Stimulated activated CD4-positive, alpha-beta T cell treated with anti-CD3 and anti-CD28 coated beads, TNF-alpha, amount 100 ng/mL, for 1 hour (primary cell): ENCODE measurements at places on chromosomes 5 and 9.

DNA sequence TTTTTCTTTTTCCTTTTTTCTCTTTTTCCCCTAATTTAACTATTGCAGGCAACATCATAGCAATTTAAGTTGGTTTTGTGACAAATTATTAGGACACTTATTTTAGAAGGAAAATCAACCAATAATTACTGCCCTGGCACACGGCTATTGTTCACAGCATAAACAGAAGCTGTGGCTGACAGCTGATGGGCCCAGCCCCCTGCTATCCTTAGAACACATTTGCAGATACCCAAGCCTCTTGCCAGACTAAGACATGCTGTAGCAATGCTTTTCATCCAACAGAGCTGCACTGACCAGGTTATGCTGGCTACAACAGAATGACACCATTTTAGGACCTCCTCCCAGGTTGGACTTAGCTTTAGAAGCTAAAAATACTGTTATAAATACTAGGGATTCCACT is 852.7 kb upstream of the DMAC1 start:
- DNase-seq, result no peak

- no peak for DNase-seq
Observed at GRCh38 chr9:4873066-4873465, 80.3 kb downstream of the RCL1 start.

- DNase-seq, result no peak
Observed at GRCh38 chr5:124650147-124650561, 96.3 kb downstream of the ZNF608 start.

DNA sequence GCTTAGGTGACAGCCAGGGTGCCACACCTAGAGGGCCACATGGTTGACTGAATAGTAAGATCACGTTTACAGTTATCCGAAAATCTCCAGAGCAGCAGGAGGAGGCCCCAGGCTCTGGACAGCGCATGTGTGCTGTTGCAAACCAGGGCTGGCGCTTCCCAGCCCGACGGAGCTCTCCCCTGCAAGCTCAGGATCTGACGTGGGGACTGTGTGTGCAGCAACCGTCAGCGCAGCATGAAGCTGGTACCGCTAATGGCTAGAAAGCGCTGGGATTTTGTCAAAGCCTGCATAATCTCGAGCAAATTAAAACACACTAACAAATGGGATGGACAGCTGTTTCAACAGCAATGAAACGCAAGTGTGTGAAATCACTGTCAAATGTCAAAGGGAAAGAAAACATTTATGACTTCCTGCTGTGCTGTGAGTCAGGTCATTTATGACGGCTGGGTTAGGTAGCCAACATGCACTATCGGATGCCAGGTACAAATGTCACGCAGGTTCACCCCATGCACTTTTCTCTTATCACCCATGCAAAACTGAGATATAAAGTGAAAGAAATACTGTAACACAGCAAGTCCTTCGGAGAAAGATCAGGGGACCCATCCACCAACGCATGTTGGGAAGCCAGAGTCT is 7.5 kb downstream of the SURF4 start:
- no peak for DNase-seq

GRCh38 chr5:33415811-33416354 is 24.9 kb upstream of the TARS1 start:
- DNase-seq, result no peak

GRCh38 chr5:113115061-113115460 is 138.5 kb downstream of the DCP2 start:
- DNase-seq, result no peak

- no peak for DNase-seq
Observed at GRCh38 chr5:64518793-64519192, 13.0 kb downstream of the RGS7BP start.

DNA sequence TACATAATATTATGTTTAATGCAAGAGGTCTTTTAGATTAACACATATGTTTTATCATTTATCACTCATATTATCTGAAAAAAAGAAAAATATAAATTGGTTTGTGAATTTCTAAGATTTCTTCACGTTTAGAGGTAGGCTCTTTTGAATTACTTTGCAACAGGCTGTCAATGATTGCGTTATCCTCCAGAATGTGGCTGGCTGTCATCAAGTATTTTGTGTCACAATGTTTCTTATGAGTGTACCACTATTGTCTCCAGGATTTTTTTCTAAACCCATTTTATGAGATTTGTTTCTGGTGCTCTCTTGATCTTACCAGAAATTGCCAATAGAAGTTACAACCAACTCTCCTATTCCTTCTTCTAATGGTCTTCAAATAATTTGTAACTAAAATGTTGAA is 307.9 kb downstream of the DMAC1 start:
- DNase-seq, result no peak

DNA sequence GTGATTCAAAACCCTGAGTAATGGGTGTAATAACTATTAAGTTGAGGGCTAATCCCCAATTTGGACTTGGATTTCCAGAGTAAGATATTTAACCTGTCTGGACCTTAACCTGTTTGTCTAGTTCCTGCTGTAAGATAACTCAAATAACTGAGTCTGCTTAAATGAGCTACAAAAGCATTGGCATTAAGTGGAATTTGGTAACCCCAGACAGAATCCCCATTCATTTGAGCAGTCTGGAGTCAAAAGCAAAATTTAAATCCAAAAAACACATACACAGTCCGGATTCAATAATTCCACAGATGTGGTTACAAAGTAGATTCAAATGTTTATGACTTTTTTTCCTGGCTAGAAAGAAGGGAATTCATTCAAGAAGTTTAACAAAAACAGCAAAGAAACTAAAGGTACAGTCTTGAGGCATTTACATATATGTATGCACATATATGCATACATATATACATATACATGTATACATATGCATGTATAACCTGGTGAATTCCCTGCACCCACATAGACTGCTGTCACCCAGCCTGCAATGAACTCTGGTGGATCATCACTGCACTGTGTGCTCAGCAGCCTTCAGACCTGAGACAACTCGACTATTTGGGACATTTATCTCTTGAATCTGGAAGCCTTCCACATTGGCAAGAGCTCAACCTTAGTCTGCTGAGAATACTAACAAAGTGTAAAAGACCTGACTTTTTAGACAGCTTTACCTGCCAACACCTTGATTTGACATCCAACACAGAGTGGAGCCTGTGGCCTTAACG is 205.4 kb downstream of the LURAP1L start:
- DNase-seq, result no peak

DNA sequence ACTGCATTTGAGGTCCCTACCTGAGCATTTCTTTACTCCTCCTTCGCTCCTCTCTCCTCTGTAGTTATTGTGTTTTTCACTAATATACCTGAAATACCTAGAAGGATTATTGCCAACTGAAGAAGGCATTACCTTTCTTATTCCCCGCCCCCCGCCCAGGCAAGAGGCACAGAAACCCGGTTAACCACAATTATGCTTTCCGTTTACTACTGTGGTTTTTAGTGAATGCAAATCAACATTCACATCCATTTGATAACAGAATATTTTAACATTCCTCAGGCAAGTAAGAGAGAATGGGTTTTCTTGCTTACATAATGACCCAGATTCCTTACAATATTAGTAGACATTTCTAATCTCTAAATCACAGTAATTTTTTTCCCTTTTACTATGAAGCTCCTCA is 136.9 kb downstream of the PCSK5 start:
- DNase-seq, result no peak

DNA sequence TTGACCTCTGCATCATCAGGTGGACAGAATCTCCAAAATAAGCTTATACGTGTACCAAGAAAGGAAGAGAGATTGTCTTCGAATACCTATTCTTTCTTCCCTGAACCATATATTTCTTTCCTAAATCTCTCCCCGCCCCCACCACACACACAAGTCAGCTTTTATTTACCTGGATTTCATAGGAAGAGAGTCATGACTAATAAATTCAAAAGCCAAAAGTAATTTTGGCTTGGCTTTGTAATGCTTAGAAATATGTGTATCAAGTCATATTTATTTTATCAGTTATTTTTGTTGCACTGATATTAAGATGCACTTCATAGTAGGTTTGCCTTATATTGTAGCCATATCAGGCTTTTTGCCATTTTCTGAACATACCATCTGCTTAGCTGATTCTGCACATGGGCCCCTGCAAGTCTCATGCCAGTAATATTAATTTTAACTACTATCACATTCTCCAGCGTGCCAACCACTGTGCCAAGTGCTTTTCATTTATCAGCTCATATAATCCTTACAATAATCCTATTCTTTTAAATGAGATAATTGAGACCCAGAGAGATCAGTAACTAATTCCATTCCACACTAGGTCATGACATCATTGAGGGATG is 1405.3 kb upstream of the NUDT12 start:
- DNase-seq, result no peak

GRCh38 chr5:24365406-24365805 is 279.4 kb downstream of the CDH10 start:
- DNase-seq, result no peak

DNA sequence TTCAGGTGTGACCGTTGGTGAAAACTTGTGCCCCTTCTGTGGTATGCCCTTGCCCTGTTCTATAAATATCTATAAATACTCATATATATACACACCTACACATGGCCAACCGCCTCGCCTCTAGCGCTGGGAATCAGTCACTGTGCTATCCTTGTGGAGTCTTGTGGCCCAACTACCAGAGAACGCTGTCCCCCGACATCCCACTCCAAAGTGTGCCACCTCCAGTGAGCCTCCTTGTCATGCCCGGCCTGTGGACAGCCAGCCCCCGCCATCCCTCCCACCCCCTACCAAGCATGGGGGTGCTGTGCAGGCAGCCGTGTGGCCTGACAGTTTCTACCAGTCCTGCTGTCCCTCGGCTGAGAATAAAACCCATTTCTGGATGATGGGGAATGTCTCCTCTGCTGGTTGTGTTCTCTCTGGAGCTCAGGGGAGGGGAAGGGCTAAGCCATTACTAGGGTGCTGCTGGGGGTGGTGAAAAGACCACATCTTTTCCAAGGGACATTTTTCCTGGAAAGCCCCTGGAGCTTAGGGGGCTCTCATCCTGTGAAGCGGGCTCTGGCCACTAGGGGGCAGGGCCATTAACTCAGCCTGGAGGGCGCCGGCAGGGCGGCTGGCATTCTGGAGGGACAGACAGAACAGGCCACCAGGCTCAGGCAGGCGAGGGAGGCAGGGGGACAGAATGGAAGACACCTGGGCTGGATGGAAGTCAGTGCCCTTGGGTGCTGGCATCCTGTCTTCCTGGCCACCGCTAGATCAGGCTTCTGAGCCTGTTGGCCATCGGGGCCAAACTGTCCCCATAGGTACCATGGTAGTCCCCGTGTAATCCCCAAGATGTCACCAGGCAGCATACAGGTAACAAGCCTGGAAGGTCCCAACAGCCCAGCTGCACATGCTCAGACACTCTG is 20.7 kb downstream of the GOLGA2 start:
- DNase-seq, result peak; percentile 48

- DNase-seq, result no peak
Observed at GRCh38 chr9:93902051-93902779, 52.9 kb downstream of the BARX1 start.

- no peak for DNase-seq
Observed at GRCh38 chr9:33795281-33795680, at the start of gene PRSS3. Gene PRSS3, plus strand, starts transcription at chr9:33795561. Its CDS starts 13 bp downstream, at chr9:33795574.

GRCh38 chr9:121721770-121722169 is 70.3 kb downstream of the DAB2IP start:
- DNase-seq, result no peak

DNA sequence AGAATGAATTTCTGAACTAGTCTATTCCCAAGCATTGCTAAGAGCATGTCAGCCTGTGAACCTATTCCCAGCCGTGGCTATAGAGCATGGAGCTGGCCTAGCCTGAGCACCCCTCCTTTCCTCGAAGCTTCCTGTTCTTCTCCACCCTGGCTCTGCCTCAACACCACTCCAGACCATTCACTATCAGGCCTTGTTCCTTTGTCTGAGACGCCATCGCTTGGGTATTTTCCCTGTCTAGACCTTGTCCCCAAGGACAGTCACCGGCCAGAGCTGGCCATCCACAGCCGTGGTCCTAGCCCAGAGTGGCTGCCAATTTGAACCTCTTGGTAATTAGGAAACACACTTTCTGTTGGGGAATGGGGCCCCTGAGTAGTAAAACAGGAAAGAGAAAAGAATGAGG is 105.8 kb downstream of the LIFR start:
- DNase-seq, result no peak

GRCh38 chr5:161165998-161166660 is 314.1 kb upstream of the ATP10B start:
- no peak for DNase-seq

GRCh38 chr9:13139641-13140171 is 139.8 kb downstream of the MPDZ start:
- DNase-seq, result no peak

DNA sequence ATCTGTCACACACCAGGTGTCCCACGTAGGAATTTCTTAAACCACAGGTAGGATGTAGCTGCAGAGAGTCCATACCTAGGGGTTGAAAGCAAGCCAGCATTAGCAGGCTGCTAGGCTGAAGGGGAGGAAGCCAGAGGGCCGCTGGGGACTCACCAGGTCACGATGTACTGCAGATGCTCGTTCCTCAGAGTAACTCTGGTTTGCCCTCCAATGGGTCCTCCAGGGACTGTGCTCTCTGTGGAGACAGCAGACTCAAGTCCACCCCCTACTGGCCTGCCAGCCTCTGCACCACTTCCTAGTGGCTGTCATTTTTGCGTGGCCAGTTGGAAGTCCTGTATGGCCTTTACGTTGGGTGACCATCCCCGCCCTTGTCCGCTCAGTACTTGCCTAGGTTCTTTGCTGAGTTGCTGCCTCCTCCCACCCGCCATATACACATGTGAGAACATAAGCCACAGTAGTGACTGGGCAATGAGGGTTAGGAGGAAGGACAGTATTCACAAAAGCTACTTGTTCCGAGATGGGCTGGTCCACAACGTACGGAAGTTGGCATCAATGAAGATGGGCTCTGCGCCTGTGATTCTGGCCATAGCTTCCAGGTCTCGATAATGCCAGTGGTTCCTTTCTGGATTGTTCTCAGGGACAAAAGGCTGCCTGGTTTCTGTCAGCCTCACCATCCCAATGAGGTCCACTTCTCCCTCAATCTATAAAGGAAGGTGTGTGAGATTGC is 4.1 kb downstream of the RPL7A start:
- DNase-seq, result no peak
